Stimulated activated CD4-positive, alpha-beta T cell treated with anti-CD3 and anti-CD28 coated beads, Interleukin-4, amount 100 ng/mL, for 24 hours (primary cell): ENCODE measurements at places on chromosomes 12 and 14.

DNA sequence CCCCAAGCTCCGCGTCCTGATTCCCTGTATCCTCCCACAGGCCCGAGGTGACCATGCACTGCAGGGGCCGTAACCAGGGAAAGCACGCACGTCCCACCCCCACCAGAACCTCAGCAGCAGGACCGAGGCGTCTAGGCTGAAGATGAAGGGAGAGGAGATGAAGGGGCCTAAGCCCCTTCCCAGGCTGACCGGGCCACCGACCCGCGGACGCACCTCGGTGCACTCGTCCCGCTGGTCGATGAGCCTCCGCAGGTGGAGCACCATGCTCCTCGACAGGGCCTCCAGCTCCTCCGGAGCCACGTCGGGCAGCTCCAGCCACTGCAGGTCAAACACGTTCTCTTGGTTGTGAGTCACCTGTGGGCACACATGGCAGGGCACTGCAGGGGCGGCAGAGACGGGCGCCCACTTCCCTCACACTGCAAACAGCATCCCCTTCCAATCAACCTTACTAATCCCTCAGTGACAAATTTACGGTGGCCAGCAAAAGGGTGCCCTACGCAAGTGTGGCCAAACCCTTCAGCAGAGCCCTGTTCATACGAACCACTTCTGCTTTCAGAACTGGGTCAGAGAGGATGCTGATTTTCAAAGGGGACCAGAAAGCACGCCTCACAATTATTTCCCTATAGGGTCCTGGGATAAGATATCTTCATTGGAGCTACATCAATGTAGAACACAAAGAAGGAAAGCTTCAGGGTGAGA lies 77.8 kb downstream of the CCDC88C start:
- no peak for DNase-seq

- DNase-seq: no peak
These were observed 637 bp upstream of the FOXG1 start for GRCh38 chr14:28765831-28766468.

DNA sequence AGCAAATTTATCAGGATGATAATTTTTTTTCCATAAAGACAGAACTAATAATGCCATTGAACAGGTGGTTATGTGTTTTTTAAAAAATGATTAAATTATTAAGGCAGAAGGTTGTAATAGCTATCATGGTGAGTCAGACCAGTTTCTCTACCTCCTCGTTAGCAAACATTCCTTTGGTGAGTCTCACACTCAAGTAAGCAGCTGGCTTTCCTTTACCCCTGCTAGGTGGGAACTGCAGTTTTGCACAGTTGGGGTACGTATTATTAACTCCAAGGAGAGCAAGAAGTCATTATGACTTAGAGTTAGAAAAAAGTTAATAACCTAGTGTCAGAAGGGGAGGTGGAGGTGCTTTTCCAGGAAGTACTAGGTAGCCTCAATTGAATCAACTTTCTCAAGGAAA lies 165.3 kb downstream of the SNAPC1 start:
- DNase-seq: no peak

- no peak for DNase-seq
These were observed 126.4 kb downstream of the SCN8A start for GRCh38 chr12:51717326-51717925.

GRCh38 chr12:94545935-94546771 lies 86.5 kb upstream of the CEP83 start:
- no peak for DNase-seq

- no peak for DNase-seq
These were observed 24.4 kb upstream of the MGST1 start for GRCh38 chr12:16323010-16323409.

DNA sequence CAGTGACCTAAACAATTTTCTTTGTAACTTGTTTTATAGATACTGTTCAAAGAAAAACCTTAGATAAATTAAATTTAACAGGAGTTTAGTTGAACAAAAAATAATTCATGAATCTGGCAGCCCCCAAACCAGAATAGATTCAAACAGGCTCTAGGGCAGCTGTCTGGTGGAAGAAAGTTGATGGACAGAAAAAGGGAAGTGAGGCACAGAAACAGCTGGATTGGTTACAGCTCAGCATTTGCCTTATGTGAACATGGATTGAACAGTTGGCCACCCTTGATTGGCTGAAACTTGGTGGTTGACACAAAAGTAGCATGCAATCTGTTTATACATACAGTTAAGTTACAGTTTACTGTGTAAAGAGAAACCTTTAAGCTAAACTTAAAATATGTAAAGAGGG lies 954.3 kb upstream of the FLRT2 start:
- no peak for DNase-seq

- no peak for DNase-seq
These were observed 25.9 kb downstream of the CEP83 start for GRCh38 chr12:94433744-94434143.

GRCh38 chr12:51521554-51522276 lies 69.3 kb upstream of the SCN8A start:
- no peak for DNase-seq

- no peak for DNase-seq
These were observed 40.5 kb upstream of the LTBP2 start for GRCh38 chr14:74652541-74652940.

GRCh38 chr12:71183018-71183417 lies 25.2 kb upstream of the TSPAN8 start:
- no peak for DNase-seq
